ENCODE measurements at places on chromosomes 16 and 17.

DNA sequence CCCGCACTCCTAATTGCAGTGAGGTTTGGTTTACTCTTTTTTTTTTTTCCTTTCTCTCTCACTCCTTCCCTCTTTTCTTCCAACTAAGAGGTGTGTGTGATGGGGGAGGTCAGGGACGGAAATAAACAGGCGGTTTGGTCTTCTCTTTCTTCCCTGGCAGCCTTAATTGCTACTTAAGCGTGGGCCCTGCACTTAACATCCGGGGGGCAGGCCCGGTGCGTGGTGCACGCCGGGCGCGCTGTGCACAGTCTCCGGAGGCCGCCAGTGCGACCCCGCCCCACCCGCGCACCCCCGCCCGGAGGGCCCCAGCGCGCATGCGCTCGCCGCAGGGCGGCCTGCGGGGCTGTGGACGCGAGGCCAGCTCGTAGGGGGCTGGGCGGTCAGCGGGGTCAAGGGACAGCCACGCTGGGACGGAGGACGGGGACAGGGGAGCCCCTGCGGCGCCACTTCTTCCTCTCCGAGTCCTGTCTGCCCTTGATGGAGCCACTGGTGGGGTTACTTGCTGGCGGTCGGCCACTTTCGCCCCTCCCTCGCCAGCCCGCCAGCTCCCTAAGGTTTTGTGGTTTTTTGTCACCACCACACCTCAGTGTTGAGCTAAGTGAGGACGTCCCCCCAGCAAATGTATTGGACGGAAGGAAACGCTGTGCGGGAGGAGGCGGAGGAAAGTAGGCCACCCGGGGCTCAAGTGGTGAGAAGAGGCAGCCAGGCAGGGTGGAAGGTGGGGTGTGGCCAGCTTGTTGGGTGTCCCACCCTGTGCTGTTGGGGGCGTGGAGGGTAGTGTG lies 120.9 kb downstream of the MRM1 start:
- peak; percentile 84 for DNase-seq

- peak; percentile 46 for DNase-seq
These were observed at the start of gene MMP15 for GRCh38 chr16:58025351-58026138. Gene MMP15, plus strand, starts transcription at chr16:58025754. Its CDS starts 597 bp downstream, at chr16:58026351.

DNA sequence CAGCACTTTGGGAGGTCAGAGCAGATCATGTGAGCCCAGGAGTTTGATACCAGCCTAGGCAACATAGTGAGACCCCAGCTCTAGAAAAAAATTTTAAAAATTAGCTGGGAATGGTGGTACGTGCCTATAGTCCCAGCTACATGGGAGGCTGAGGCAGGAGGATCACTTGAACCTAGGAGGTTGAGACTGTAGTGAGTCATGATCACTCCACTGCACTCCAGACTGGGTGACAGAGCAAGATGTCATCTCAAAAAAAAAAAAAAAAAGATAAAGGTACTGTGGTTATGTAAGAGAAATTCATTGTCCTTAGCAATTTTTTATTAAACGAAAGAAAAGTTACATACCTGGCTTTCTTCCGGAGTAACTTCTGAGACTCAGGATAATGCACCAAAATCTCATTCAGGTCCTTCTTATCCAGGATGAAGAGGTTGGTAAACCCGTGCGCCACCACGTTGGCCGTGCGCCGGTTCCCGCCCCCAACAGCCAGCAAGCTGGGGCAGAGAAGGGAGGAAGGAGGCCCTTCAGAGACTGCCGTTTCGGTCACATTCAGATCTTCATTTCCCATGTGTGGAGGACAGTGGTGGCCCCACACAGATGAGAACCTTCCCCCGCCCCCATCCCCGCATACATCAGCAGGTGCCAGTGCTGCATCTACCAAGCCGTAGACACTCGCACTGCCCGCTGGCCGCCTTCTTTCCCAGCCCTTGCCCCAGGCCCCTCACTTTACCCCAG lies 73.7 kb downstream of the CNGB1 start:
- DNase-seq: no peak

DNA sequence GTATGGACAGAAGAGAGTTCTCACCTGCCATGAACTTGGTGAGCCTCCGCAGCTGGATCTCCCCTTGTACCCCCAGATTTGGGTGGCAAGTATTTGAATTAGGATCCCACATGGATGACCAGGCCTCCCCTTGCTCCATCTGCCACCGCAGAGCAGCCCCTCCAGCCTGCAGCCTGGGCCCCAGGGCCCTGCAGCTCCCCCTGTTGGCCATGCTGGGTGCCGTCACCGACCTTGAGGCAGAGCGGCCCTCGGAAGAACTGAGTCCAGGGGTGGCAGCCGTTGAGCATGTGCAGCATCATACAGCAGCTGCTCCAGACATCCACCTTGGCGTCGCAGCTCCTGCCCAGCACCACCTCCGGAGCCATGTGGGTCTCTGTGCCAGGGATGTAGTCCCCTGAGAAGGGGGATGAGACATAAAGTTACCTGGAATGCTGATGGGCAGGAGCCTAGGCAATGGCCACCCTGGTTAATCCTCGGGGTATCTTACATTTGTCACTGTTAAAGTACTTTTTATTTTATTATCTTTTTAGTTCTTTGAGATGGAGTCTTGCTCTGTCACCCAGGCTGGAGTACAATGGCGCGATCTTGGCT lies 9.0 kb upstream of the SPATA32 start:
- peak; percentile 39 for DNase-seq

- no peak for DNase-seq
These were observed 70.0 kb downstream of the MSI2 start for GRCh38 chr17:57326336-57326735.

DNA sequence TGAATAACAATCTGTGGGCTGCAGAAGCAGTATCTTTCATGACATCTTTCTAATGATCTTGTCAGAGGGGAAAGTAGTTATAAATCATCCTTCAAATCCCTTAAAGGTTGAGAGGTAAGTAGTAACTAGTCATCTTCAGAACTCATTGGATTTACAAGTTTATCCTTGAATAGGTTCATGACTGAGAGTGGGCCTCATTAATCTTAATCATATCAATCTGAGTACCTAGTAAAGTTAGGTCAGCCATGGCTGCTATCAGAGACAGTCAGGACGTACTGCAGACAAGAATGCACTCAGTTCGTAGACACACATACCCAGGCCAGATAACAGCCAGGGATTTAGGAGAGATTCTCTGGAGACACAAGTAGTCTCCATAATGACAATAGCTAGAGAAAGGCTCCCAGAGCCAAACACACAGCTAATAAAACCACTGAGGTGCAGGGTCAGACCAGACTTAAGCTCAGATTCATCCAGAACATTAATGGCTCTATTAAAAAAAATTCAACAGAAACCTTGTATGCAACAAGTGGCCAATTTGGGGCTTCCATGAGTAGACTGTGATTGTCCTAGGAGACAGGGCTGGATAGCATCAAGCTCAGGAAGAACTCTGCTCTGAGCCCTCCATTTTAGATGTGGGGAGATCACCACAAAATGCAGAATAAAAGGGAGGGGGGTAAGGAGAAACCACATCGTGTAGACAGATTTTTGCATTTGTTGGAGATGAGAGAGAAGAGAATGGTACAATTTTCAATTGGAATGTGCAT lies 65.8 kb downstream of the TBX4 start:
- no peak for DNase-seq

GRCh38 chr17:72090108-72090507 lies 30.7 kb upstream of the SOX9 start:
- DNase-seq: no peak

DNA sequence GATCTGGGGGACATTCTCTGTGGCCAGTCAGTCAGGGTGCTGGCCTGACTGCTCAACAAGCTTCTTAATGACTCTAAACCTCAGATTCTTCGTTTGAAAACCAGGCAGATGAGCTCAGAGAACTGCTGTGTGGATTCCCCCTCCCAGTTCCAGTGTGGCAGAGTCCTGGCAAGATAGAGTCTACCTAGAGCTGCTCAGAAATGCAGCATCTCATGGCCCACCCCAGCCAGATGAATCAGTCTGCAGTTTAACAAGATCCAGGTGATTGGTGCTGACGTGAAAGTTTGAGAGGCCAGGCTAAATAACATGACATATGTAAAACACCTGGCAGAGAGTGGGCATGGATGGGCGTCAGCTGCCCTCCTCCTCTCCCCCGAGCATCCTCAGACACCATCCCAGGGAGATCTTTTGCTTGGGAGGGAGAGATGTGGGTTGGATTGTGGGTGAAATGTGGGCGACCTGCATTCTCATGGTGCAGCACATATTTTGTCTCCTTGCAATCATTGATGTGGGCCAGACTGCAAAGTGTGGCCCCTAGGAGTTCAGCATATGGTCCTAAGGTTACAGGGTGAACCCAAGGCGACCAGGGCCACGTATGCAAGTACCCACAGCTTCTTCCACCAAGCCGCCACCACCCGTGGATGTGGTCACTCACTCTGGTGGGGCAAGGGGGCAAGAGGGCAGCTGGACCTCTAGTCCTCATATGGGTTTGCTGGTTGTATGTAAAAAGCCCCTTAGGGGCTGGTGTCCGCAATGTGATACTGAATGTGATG lies 19.5 kb downstream of the SOCS3 start:
- no peak for DNase-seq

DNA sequence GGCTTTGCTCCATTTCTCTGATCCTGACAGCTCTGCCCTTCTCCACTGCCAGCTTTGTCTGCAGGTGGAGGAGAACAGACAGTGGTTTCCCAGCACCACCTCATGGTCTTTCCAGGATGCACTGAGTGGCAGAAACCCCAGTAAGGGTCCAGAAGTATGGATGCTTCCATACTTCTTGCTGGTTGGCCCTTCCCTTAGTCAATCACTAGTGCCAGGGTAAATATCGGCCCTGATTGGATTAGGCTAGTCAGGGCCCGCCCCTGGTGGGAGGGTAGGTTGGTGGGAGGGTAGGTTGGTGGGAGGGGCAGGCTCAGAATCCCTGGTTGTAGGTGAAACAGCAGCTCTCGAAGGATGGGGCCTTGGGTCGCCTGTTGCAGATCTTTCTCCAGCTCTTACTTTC lies 10.2 kb downstream of the RNF213 start:
- DNase-seq: peak; percentile 73

GRCh38 chr17:36777118-36777517 lies 160.2 kb upstream of the LHX1 start:
- DNase-seq: no peak

DNA sequence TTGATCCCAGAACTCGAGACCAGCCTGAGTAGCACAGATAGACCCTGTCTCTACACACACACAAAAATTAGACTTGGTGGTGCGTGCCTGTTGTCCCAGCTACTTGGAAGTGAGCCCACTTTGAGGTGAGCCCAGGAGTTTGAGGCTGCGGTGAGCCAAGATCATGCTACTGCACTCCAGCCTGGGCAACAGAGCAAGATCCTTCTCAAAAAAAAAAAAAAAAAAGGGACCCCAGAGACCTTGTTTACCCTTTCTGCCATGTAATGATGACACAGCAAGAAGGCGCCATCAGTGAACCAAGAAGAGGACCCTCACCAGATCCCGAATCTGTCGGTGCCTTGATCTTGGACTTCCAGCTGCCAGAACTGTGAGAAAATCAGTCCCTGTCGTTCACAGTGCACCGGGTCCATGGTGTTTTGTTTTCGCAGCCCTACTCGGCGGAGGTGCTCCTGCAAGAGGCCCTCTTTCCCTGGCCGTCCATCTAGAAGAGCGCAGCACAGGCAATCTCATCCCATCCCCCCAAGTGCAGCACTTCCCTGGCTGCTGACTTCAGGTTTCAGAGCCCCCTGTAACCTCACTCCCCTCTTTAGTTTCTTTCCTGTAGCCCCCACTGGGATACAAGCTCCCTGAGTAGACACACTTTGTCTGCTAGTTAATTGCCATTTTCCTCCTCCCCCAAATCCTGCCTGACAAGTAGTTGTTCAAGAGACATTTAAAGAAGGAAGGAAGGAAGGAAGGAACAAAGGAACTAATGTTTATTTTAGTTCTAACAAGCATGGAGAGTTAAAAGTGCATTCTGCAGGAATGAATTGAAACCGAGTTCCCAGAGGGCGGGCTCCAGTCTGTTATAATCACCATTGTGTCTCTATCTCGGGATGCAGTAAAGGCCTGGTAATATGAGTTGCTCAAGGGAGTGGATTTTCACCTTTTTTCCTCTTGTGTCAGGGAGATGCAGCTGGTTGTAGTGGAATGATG lies 115.3 kb downstream of the SNX29 start:
- no peak for DNase-seq

DNA sequence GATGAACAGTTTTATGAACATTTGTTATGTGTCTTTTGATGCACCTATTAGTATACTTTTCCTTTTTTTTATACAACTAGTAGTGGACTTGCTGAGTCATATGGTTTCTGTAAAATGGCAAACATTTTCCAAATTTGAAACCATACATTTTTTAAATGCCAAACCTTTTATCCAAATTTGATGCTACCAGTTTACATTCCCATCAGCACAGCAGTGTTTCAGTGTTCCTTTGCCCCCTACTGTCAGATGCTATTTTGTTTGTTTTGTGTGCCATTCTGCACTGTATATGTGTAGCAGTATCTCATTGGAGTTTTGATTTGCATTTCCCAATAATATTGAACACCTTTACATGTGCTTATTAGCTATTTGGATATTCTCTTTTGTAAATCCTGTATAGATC lies 219.4 kb downstream of the TANC2 start:
- no peak for DNase-seq

DNA sequence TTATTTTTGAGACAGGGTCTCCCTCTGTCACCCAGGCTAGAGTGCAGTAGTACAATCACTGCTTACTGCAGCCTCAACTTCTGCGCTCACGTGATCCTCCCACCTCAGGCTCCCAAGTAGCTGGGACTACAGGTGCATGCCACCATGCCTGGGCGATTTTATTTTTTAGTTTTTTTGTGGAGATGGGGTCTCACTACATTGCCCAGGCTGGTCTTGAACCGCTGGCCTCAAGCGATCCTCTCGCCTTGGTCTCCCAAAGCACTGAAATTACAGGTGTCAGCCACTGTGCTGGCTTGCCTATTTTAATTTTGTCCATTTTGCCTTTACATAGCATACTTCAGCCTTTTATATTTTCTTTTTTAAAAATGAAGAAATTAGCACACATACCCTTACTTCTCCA lies 51.2 kb downstream of the TTC19 start:
- no peak for DNase-seq

- no peak for DNase-seq
These were observed 127.6 kb downstream of the ABCC6 start for GRCh38 chr16:16095646-16096045.

GRCh38 chr16:81097230-81097629 lies 1.0 kb upstream of the GCSH start:
- no peak for DNase-seq

DNA sequence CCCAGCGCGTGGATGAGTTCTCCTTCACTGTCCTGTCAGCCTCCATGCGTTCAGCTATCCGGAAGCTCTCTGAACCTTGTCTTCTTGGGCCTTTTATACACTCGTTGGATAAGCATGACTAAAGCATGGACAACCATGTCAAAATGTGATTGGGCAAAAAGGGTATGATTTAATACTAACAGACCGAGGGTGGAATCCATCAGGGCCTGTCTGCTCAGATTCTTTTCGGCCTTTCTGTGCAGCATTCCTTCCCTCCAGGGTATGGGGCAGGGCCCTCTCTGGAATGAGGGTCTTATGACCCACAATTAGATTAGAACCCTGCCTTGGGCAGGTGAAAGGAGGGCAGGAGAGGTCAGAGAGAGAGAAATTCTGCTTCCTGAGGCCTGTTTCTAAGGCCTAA lies 14.0 kb upstream of the CCL5 start:
- DNase-seq: no peak

- peak; percentile 49 for DNase-seq
These were observed 917 bp downstream of the YWHAE start for GRCh38 chr17:1398931-1399678.

GRCh38 chr17:50326831-50327364 lies 19.0 kb upstream of the XYLT2 start:
- DNase-seq: peak; percentile 30

All from activated CD4-positive, alpha-beta T cell treated with anti-CD3 and anti-CD28 coated beads, Interleukin-2, amount 50 U/mL, for 16 hours (primary cell).